Right hindlimb (tissue), 1 donor: ENCODE measurements at places on chromosomes 5 and 9.

DNA sequence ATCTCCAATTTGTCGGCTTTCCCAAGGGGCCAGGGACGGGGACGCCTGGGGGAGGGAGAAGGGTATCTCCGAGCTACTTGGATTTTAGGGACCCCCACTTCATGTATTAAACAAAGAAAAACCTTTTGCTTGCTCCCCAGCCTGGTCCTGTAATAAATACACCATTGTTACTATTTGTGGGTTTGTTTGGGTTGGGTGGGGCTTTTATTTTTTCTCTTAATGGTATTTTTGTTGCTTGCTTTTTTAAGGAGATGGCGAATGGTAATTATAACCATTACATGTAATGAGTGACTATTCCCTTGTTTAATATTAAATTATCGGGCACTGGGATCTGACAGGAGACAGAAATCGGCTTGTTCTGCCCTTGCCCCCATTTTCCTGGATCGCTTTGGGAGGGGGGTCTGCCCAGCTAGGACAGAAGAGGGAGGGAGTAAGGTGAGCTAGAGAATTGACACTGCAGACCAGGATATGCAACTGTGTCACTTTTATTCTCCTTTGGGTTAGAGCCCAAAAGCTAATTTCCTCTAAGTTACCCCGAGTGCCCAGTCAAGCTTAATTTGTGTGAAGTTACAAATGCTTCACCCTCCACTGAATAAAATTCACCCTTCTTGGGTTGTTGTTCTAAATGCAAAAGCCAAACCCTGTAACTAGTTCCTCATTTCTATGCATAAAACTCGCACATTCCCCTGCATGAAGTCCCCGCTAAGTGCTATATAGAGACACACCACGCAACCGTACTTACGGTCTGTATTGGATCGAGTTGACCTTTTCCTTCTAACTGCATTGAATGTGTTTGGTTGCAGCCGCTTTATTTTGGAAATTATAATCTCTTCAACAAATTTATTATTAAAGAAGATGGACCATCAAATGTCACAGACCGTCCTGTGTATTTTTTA, 1.6 kb upstream of the ZNF608 start:
- peak; percentile 53 for DNase-seq

DNA sequence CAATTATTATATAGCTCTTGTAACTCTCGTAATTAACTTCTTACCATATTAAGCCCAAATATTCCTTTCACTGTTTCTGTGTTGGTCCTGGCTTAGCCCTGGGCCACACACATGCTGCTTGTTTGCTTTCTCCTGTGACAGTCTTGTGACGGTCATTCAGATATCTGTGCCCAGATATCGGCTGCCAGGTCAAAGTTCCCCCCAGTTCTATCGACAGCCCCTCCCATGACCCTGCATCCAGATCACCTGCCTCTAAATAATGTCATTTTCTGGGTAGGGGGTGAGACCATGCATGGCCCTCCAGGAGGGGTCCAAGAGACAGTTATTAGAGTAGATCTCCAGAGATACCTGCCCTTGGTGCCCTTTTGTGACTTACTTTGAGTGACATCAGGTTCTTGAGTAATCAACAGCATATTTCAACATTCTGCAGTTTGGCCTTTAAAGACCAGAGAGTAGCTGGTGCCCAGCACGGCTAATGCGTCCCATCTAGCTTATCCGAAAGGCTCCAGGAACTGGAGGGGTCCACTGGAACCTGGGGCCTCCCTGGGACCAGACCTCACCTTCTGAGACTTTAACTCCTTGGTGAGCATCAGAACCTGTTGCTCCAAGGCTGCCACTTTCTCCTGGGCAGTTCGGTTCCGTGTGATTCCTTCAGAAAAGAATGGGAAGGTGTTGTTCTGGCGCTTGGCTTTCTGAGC, 26.9 kb downstream of the TBC1D2 start:
- no peak for DNase-seq

DNA sequence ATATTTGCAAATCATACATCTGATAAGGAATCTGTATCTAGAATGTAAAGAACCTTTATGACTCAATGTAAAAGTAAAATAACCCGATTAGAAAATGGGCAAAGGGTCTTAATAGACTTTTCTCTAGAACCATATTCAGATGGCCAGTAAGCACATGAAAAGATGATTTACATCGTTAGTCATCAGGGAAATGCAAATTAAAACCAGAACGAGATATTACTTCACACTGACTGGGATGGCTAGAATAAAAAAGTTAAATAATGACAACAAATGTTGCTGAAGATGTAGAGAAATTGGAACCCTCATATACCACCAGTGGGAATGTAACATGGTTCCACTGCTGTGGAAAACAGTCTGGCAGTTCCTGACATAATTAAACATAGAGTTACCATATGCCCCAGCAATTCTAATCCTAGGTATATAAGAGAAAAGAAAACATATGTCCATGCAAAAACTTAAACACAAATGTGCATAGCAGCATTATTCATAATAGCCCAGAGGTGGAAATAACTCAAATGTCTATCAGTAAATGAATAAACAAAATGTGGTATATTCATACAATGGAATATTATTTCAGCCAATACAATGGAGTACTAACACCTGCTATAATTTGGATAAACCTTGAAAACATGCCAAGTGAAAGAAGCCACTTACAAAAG, 100.4 kb upstream of the MAMDC2 start:
- no peak for DNase-seq

DNA sequence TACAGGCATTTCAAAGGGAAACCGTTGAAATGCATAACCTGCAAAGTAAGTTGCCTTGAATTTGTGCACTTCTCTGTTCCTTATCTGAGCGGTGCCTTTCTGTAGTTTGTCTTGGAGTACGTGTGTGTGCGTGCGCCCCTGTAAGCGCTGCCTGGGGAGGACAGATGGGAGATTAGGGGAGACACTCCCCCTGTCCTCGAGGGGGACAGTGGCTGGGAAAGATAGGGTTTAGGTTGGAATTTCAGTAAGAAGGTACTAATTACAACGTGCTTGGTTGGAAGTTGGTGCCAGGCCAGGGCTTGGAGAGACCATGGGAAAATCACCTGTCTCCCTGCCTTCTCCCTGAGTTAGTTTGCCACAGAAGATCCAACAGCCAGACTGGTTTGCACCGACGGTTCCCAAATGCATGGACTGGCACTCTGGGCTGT, 73.2 kb downstream of the PIK3R1 start:
- DNase-seq = peak; percentile 49

DNA sequence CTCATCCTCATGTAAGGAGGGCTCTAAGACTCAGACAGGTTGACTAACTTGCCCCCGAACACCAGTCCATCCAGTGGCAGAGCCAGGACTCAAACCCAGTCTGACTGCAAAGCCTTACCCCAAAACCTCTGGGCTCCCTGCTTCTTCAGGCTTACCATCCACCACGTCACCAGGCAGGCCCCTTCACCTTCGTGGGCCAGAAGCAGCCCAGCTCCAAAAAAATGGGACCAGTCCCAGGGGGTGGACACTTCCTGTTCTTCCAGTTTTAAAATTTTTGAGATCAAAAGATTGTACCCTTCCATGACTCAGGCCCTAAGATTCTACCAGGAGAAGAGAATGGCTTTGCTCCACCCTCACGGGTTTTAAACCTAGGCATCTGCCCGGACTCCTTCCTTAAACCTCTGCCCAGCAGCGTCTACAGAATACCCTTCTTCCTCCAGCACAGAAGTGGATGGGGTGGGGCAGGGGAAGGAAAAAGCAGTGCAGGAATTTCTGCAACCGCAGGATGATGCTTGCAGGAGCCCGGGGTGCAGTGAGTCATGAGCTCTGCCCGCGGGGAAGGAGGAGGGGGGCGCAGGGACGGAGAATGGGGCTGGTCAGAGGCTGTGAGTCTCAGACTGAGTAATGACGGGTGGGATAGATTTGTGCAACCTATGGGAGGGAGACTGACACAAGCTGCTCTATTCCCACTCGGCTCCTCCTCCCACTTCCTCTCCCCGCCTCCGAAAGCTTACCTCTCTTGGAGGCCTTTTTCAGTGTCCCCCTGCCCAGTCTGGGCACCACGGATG, 50.4 kb upstream of the STXBP1 start:
- peak; percentile 84 for DNase-seq

DNA sequence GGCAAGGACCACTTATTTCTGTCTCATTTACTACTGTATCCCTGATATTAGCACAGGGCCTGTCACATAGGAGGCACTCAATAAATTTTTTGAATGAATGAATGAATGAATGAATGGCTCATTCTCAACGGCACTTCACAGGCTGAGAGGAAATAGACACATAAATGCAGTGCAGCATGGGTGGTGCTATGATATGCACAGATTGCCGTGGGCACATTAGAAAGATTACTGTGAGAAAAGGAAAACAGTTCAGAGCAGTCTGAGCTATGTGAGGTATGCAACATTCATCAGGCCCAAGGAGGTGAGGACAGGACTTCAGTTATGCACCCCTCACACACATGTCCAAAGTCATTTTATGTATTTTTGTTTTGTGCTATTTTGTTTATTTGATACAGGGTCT, 6.4 kb upstream of the NOL6 start:
- DNase-seq = no peak

DNA sequence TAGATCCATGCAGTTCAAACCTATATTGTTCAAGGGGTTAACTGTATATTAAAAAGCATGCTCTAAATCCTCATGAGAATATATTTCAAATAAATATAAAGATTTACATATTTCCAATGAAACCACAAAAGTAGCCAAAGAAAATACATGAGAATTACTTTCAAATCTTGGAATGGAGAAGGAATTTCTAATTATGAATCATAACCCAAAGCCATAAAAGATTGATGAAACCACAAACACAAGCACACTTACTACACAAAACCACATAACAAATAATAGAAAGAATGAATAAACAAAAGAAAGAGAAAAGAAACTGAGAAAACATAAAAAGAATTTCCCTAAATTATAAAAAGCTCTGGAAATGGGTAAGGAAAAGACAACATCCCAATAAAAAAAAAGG, 16.0 kb downstream of the ERP44 start:
- DNase-seq = no peak

- DNase-seq = no peak
These were observed 1.3 kb downstream of the RNF38 start for GRCh38 chr9:36398745-36399144.

DNA sequence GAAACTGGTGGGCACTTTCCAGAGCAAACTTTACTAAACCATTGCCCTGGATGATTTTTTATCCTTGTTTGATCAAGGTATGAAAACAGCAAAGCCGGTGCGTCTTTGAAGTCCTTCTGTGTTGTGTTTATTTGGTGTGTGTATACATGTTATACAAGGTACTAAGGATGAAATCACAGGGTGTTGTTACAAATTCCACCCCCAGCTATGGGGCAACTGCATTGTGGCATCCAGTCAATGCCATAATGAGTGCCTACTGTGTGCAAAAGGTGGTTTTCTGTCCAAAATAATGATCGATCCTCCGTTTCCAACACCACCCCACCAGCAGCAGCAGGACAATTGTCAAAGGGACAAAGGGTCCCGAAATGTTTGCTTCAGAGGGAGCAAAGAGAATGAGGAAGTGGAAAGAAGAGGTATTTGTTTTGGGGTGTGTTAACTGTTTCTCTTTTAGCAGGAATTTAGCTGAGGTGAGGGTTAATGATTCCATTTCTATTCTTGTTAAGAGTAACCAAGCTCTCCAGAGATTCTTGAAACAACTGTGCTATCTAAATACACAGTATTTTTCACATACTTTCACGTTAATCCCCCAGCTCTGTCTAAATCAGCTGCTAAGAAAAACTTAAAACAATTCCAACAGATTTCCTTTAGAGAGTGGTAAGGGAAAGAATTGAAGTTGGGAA, 568.7 kb upstream of the KLF4 start:
- DNase-seq = no peak

GRCh38 chr5:72268753-72269410, 51.2 kb downstream of the MRPS27 start:
- no peak for DNase-seq

DNA sequence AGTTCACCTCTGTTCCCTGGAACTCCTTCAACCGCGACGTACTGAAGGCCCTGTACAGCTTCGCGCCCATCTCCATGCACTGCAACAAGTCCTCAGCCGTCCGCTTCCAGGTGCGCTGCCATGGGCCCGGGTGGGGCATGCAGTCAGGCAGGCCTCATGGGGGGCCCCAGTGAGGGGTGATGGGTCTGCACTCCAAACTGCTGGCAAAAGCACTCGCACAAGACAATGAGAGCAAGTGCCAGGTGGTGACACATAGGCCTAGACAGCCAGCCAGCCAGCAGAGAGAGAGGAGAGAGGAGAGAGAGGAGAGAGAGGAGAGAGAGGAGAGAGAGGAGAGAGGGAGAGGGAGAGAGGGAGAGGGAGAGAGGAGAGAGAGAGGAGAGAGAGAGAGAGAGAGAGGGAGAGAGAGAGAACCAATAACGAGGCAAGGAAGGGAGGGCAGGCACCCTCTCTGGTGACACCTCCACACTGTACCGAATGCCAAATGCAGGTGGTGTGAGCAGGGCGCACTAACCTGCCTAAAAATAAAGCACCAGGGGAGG, 21.0 kb downstream of the DBH start:
- DNase-seq = no peak

DNA sequence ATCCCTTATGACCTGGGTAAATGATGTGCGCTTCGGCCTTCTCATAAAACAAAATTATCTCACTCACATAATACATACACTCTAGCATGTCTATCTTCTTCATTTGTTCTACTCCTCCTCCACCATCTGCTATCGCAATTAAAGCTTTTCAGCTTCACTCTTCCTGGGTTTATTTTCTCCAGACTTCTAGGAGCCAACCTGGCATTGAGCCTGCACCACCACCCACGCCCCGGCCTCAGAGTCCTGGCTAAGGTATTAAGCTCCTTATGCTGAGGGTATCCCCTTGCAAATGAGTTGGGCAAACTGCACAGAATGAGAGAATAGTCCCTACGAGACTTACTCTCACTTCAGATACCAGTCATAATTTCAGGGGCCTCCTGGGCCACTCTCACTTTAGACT, 236.1 kb upstream of the CDH12 start:
- peak; percentile 58 for DNase-seq

DNA sequence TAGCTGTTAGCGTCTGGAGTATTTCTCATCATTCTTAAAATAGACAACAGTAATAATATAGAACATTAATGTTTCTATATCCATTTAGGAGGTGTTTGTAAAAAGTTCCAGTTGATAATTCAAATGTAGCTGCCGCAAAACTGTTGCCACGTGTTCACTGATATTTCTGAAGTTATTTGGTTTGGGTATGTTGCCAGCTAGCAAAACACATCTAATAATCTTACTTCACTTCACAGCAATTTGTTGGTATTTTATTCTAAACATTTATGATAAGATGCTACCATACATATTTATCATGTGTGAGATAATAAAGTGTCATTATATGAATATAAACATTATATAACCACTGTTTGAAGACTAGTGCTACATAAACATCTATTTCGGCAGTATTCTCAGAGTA, 101.6 kb downstream of the CDH12 start:
- no peak for DNase-seq

DNA sequence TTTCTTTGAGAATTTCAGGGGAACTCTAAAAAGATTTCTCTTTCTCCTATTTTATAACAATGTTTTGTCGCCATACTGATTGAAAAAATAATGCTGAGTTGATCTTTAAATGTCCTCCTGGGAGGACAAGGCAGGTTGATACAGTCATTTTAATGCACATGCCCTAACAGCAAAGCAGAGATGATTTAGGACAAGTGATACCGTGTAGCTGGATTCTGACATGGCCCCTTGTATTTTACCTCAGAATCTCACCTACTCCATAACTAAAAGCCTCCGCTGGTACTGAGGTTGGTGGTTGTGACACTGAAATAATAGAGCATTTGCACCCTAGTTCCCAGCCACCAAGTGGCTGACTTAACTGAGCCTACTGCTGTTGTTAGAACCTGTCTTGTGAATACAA, 811 bp upstream of the LRRTM2 start:
- DNase-seq = no peak
